ENCODE measurements at places on chromosomes 5 and 9. TPM values are rescaled to one million over a fixed set of nuclear protein-coding genes. Genes with fewer than 3 reads are reported as not detected.

The SSBP2 gene
- polyA plus RNA-seq = 79.9 TPM

The GTF3C4 gene
- polyA plus RNA-seq = 15.9 TPM

DNA sequence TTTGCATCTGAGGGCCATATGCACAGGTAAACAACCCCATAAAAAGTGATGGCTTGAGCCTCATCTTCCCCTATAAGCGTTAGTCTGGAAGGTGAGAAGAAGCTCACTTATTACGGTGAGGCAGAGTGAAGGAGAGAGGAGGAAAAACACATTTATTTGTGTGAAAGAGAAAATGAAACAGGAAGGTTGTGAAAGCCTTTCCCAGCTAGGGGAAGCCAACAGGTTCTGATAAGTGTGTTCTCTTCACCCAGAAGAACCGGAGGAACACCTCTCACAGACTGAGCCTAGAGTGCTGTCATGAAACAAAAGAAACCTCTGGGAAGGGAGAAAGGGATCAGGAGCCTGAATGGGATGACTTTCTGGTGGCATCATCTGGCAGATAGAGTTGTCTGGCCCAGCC, 192.5 kb downstream of the PTTG1 start:
- DNase-seq = no peak

- DNase-seq = no peak
Measured at GRCh38 chr5:16681876-16682275, 65.1 kb upstream of the RETREG1 start.

DNA sequence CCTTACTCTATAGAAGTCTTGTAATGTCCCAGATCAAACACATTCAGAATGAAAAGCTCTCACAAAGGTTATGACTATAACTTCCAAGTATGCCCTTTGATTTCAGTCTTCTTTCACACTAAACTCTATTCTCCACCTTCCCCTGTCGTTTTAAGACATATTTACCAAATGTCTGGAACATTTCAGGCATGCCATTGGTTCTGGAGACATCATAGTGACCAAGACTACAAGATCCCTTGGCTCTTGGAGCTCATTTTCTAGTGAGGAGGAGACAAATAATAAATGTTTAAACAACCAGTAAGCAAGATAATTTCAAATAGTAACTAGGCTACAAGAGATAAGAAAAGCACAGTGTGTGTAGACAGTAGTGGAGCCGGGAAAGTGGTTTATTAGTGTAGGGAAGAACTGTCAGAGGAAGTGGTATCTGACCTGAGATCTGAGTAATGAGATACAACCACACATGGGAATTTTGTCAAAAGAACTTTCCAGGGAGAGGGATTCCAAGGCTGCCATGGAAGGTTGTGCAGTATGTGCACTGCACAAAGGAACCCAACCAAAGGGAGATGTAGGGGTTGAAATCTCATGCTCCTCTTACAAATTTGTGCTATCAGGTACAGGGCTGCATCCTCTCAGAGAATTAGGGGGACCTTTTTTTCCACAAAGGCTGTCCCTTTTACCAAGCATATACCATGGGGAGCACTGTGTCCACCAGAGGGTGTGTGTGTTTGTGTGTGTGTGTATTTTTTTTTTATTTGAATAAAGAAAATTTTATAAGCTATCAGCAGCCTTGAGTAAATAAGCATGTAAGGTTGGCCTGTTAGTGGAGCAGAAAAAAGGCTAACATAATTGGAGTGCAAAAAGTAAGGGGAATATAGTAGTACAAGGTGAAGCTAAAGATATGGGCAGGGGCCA, 1279.1 kb upstream of the WWC1 start:
- DNase-seq = no peak

All from muscle of arm (tissue), 14 donors.